Stimulated activated naive CD4-positive, alpha-beta T cell treated with Interleukin-2 at 50 U/mL for 16 hours (primary cell): ENCODE measurements at places on chromosomes 16 and 17.
A peak's percentile ranks its signal among the peaks of the same experiment; 100 is the strongest.

- DNase-seq = no peak
Measured at GRCh38 chr17:75673487-75673886, 6.3 kb downstream of the SAP30BP start.

DNA sequence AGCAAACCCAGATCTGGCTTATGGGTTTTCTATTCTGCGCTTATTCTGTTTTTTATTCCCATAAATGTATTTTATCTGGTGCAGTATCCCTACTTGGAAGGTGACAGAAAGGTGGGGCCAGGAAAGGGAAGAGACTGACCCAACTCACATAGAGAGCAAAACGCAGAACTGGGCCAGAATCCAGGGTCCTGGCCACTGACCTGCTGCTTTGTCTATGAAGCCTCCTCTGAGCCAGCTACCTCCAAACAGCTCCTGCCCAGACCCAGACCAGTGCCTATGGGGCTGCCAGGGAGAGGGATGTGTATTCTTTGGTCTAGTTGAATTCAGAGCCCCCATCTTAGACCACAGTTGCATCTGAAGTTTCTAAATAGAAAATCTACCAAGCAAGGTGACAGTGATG lies 36.4 kb upstream of the CES5A start:
- no peak for DNase-seq

DNA sequence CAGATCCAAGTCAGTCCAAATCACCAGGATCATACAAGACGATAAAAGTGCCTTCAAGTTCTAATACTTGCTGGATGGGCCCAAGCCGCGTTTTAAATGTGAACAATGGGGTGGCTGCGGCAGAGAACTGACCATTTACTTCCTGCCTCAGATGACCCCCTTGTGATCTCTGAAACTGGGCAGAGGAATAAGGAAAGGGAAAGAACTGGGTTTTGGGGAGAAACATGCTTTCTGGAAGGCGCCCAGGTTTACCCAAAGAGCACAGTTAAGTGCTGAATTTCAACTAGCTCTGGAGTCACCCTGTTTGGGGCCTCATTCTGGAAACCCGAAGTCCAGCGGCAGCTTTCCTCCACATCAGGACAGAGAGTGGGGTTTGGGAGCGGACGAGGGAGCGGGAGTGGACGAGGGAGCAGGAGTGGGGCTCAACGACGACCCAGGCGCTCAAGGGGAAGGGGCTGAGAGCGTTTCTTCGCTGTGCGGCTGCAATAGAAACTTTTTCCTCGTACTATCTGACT lies 1.6 kb downstream of the FAM20A start:
- no peak for DNase-seq

DNA sequence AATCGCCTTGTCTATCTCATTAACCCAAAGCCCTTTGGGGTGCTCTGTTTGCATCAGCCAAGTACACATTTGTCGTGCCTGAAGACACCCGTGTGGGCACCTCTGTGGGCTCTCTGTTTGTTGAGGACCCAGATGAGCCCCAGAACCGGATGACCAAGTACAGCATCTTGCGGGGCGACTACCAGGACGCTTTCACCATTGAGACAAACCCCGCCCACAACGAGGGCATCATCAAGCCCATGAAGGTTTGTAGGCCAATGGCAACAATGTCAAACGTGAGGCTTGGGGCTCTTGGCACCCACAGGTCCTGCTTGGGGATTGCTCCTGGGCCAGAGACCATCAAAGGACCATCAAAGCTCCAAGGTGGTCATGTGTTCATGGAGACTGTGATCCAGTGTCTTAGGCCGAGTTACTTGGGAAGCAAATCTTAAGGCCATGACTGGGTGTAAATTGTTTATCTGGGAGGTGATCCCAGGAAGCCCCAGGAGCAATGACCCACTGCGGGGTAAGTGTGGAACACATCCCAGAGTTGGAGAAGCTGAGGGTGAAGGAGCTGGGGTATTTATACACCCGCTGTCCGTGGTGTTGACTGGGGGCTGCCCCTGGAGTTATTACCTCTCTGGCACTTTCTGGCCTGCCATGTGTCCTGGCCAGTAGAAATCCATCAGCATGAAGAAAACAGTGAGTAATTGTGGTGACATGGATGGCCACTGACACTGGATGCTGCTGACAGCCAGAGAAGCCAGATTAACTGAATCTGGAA lies 24.0 kb downstream of the CDH5 start:
- no peak for DNase-seq

GRCh38 chr16:50535506-50536257 lies 12.5 kb upstream of the NKD1 start:
- DNase-seq = no peak

DNA sequence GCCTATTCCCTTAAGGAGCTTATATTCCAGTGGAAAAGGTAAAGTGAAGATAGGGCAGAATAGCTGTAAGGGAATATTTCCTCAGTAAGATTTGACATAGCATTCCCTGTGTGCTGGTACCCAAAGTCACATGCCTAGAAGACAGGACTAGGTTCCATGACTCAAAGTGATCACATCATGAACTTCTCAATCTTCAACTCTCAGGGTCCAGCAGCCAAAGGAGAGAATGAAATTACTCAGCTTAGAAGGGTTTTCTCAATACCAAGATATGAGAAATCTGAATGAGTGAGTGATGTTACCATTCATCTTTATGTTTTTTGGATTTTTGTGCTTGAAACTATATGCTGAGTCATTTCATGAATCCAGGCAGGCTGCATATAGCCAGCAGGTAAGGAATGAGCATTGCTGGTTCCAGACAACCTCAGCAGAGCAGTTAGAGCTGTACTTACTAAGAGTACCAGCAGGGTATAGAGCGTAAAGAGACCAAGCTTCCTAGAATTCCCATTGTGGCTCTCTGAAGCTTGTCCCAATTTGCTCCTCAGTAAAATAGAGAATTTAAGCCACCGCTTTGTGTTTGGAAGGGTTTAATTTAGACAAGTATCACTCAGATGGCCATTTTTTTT lies 91.1 kb downstream of the ANKFN1 start:
- no peak for DNase-seq

- no peak for DNase-seq
Measured at GRCh38 chr17:62860962-62861873, 53.1 kb upstream of the MARCHF10 start.

DNA sequence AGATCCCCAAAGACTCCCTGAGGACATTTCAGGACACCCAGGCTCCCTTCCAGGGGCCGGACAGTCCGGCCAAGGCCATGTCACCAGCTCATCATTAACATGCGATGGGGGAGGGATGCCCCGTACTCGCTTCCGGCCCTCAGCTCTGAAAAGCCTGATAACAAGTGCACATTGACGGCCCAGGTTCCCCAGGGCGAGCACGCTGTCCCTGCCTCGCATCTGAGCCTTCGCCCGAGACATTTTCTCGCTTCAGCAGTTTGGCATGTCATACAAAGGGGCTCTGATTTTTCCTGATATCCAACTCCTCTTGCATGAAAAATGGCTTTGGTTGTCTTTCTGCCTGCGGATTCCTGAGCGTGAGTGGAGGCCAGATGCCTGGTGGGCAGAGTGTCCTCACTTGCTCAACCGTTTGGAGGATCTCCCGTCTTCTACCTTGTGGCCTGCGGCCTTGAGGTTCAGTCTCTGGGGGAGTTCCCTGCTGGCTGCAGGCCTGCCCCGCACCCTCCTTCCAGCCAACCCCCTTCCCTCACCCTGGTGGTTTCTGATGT lies 14.1 kb downstream of the CACNG4 start:
- DNase-seq = no peak

DNA sequence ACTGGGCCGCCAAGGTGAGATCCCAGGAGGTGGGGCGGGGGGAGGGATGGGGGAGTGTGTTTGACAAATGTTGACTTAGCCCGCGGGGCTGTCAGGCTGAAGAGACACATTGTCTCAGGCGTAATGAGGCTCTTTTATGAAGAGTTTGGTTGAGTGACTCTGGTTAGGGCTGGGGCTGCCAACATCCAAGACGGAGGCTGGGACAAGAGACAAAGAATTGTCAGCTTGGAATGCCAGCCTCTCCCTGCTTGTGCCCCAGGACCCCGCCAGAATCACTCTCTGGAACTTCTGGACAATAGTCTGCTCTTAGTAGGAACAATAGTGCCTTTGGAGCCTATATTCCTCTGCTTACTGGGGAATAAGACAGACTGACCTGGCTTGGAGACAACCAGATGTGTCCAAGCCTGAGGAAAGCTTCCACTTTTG lies 24.0 kb downstream of the PCTP start:
- no peak for DNase-seq

- DNase-seq = no peak
Measured at GRCh38 chr16:2973093-2973492, 3.9 kb downstream of the PAQR4 start.

GRCh38 chr17:31442276-31442675 lies 50.8 kb downstream of the RAB11FIP4 start:
- no peak for DNase-seq

DNA sequence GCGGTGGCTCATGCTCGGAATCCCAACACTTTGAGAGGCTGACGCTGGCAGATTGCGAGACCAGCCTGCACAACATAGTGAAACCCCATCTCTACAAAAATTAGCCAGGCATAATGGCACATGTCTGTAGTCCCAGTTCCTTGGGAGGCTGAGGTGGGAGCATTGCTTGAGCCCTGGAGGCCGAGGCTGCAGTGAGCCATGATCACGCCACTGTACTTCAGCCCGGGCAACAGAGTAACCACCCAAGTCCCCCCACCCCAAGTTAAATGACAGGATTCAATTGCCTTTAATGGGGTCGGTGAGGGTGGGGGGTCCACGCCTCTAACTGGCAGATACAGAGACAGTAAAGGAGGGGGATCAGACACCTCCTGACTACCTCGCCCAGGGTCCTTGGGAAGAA lies 44.9 kb downstream of the EMP2 start:
- DNase-seq = no peak

DNA sequence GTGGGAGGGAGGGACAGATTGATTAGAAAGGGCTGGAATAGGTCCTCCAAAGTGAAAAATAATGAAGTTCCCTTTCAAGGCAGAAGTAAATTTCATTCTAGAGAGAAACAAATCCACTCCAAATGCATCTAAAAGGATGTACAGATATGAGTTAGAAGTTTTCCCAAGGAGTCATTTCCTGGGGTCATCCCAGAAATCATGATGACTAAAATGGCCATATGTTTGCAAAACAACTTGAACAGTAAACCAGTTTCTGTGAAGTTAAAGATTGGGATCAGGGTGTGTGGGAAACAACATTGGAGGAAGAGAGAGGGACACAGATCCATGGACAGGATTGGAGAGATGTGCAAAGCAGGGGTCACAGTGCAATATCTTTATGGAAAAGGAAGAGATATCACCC lies 32.5 kb upstream of the ARHGAP44 start:
- DNase-seq = no peak

GRCh38 chr16:56625140-56625942 lies at the start of gene MT1E:
TSS of gene MT1E (plus strand) at chr16:56625781. CDS start at chr16:56625852, 71 bp downstream.
- peak; percentile 58 for DNase-seq
